Small intestine (tissue), 16 donors: ENCODE measurements at places on chromosomes 16 and 17.

- DNase-seq, result no peak
Observed at GRCh38 chr16:88473666-88474534, 20.8 kb downstream of the ZFPM1 start.

DNA sequence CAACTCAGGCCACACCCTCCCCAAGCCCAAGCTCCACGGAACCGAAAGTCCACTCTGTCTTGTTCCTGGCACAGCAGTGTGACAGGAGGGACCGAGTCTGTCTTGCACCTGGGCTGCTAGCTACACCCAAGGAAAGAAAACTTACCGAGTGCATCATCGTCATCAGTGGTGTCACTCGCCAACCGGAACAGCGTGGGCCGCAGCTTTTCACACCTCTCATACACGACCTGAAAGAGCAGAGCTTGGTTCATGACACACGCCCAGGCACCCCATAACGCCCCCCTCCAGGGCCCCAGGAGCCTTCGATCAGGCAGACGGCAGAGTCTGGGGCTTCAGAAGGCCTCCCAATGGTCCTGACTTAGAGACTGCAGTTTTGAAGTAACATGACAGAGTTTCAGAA lies 27.5 kb downstream of the GGA2 start:
- DNase-seq, result no peak

- DNase-seq, result no peak
Observed at GRCh38 chr17:81884968-81885367, 6.4 kb downstream of the ALYREF start.

DNA sequence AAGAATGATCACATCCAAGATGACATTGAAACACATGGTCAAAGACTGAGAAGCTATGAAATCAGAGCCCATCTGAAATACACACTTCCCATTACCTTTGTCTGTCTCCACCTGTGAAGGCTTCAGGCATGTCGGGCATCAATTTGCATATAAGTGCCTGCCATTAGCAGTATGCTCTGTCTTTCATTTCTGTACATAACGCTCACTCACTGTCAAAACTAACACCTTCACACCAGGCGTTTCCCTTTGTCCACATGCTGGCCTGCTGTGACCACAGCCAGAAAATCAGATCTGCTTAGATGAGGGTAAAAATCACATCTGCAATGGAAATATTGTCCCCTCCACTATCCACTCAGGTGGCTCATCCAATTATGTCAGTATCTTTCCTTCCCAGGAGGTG lies 524.8 kb downstream of the TOX3 start:
- no peak for DNase-seq

DNA sequence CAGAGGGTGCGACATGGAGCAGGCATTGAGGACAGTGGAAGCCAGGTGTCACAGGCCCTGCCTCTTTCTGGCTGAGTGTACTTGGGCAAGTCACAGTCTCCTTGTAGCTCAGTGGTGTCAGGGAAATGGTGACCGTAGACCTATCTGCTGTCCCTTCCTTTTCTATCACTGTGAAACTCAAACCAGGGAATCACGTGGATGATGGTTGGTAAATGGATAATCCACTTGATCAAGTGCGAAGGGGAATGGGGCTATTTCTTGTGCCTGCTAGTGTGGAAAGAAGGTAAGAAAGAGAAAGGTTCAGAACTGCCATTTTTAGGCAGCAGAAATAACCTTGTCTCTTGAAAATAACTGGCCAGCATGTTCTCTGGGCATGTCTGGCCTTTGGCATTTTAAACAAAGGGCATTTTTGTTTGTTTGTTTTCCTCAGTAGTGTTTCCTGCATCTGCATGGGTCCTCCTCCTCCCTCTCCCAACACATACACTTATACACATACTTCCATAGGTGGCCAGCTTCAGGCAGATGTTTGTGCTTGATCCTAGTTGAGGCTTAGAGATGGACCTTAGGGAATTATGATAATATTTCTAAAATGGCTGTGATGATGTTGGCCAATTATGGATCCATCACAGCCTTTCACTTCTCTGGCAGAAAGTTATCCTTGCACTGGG lies 7.1 kb downstream of the TBX4 start:
- DNase-seq, result no peak

DNA sequence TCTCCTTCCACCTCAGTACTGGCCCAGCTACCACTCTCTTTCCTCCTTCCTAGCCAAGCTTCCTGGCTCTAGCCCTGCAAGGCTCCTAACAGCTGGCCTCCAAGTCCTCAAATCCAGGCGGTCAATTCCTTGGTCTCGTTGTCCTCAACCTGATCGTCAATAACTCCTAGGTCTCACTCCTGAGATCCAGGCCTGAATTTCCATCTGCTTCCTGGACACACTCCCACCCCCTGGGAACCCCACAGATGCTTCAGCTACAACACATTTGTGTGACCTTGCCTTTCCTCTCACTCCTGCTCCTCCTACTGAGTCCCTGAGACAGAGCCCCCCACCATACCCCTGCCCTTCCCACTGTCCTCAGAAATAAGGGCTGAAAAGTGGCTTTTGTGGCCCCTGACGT lies 2.3 kb downstream of the ENKD1 start:
- DNase-seq, result no peak

DNA sequence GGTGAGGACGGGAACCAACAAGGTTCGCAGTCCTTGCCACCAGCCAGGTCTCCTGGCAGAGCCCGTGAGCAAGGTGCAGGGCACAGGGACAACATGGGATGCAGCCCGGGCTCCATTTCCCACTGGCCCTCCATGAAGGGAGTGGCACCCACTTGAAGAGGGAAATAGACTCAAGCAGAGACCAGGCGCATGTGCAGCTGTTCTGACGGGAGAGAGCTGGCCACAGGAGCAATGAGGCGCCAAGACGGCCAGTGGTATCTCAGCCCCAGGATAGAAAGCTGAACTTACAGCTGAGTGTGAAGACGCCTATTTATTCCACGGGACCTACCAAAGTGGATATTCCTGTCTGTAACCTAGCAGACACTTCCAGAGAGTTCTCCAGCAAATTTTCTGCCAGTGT lies 8.2 kb upstream of the FOXJ1 start:
- DNase-seq, result no peak

GRCh38 chr16:68290450-68290849 lies 20.3 kb downstream of the SLC7A6OS start:
- no peak for DNase-seq

DNA sequence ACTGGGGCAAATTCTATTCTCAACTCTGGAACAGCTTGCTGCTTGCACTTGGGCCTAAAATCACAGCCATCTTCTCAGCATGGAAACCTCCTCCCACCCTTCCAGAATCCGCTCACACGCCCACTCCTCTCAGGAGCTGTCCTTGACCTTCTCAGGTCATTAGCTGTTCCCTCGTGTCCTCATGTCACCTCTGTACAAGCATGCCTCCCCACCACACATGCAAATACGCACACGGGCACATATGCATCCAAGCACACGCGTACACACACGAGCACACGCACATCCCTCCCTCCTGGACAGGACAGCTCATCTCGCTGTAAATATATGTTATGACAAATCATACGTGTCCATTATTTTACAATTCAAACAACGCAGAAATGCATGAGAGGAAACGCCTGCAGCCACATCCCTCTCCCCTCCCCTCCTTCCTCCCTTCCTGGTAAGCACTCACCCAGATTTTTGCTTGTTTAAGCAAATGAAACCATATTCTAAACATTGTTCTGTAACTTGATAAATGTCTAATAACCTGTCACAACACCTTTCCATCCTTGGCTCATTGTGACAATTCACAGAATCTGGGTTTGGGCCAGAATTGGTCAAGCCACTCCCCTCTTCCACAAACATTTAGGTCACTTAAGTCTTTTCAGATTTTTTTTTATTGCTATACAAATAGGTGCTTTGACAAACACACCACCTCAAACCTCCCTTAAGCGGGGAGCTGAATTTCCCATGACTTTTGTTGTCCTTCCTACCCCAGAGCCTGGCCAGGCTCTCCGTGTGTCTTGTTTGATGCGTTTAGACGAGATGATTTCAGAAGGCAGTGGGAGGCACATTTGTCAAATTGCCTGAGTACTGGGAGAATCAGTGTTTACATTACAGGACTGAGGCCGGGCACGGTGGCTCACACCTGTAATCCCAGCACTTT lies 41.7 kb downstream of the DNAH17 start:
- no peak for DNase-seq

GRCh38 chr17:79747508-79748294 lies 17.0 kb downstream of the ENPP7 start:
- no peak for DNase-seq

DNA sequence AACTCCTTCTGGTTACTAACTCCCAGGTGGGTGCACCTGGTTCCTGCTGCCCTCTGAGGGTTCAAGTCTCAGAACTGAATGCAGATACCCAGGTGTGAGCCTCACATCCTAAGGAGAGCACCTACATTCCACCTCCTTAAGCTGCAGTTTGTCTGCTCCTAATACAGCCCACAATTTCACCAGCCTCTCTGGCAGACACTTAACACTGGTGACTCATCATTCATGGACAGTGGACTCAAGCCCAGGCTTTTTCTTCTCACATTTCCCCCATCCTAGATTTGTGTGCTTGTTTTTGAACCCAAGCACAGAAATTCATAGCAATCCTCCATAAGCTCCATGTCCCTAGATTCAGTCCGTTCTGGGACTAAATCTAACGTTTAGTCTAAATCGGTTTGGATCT lies 7.0 kb upstream of the MAF start:
- peak; percentile 54 for DNase-seq

DNA sequence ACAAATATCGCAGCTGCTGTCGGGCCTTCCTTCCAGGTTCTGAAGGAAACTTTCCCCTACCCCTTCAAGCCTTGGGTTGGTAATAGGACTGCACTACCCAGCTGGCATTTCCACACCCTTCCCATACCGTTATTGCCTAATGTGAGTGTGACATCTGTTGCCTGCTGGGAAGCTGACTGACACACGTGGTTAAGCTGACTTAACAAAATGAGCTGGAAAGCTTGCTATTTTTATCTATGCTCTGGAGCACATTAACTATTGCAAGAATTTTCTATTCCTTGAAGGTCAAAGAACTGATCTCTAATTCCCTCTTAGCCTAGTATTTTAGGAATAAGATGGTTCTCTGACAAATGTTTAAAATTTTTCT lies 79.5 kb downstream of the PMP22 start:
- no peak for DNase-seq

DNA sequence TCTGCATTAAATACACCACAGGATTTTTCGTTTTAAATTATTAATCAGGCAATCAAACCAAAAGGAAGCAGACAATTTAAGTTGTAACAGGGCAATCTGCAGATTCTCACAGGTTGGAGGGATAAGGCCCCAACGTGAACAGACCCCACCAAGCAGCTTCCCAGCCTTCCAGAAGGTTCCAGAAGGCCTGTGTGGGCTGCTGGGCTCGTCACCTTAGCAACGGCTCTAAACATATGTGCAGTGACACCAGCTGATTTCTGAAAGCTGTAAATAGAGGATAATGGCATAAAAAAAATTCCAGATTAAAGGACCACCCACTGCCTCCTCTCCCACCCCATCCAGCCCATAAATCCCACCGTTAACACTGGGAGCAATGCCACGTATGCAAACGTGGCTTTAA lies 123.8 kb downstream of the ZNF778 start:
- DNase-seq, result no peak

GRCh38 chr16:89556750-89557689 lies 3.5 kb upstream of the RPL13 start:
- peak; percentile 85 for DNase-seq

GRCh38 chr16:2586241-2586640 lies 48.4 kb downstream of the PDPK1 start:
- DNase-seq, result no peak

GRCh38 chr16:55468352-55468990 lies 10.5 kb upstream of the MMP2 start:
- no peak for DNase-seq

DNA sequence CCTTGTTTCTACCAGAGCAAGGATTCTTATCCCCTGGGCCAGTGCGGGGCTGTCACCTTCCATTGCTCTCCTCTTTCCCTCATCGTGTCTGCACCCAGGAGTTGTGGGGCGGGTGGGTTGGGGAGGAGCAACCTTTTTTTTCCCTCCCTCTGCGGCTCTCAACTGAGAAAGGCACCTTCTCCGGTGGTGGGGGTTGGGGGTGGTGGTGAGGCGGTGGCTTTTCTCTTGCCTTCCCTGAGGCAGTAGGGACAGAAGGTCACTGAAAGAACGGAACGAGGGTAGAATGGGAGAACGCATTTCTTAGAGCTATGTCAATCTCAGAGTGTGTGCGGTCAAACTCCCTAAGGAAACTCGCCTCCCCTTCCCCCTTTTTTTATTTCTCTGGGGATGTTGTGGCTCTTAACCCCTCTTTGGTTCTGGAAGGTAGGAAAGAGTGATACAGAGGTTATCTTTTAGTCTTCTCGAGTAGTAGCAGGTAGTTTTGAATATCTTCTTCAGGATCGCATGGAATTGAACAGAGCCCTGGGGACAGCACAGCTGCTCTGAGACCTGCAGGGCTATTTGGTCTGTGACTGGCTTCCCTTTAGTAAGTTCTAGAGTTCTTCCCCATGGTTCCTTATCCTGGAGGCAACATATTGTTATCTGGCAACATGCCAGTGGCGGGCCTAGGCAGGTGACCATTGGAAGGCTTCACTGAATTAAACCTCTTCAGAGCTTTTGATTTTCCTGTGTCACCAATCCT lies 994 bp downstream of the CLTC start:
- peak; percentile 66 for DNase-seq

DNA sequence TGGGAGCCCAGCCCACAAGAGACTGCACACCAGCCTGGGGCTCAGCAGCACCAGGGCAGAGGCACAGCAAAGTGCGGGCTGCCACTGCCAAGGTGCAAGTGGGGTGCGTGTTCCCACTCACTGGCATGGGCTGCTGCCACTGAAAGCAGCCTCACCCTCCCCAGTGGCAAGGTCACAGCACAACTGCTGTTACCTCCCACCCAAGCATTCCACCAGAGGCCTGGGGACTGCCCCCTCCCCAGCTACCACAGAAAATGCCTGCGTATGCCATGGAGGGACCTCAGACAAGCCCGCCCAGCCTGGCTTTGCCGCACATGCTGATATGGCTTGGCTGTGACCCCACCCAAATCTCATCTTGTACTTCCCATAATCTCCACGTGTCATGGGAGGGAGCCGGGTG lies 33.1 kb downstream of the MEAK7 start:
- no peak for DNase-seq

DNA sequence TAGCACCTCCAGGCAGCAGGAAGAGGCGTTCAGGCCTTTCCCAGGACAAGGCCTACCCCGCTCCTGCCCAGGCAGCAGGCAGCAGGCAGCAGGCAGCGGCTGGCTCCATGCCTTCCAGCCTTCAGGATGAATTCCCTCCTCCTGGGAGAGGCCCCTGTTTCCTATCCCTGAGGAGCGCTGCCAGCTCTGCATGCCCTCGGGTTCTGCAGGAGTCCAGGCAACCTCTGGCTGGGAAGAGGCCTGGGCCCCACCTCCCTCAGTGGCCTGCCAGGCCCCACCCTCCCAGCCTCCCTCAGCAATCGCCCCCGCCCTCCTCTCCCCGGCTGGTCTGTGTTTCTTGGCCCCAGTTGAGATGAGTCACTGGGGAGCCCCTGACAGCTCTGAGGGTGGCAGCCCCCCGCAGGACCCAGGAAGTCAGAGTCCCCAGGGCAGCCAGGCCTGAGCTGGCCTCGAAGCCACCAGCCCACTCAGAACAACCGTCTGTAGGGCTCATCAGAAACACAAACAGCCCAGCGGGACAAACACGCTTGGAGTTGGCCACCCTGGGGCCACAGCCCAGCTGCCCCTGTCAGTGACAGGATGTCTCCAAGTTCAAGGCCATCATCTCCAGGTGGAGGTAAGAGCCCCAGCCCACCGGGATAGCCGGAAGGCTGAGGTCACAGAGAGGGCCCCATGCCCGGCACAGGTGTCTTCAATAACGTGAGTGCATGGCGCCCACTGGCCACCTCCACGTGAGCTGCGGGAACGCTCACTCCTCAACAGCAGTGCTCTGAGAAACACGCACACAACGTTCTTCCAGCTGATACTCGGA lies 39.5 kb upstream of the CIBAR2 start:
- peak; percentile 81 for DNase-seq
